DMS 273 treated with DMSO at 0.1 percent for 48 hours (cell line): ENCODE measurements at places on chromosomes 4 and X.

DNA sequence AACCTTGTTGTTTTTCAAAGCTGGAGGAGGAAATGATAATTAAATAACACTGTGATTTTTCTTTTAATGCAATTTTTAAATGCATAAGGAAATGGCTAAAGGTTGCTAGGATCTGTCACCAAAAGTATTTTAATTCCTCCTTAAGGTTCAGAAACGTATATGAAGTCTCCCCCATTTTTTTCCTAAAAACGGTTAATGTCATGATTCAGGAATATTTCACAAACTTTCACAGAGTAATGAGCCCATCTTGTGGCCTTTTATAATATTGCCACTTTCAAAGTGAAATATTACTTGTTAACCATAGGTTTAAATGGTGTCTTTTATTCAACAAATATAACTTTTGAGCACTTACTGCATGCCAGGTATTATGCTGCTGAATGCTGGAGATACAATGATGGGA, 99.5 kb upstream of the USP38 start:
- DNase-seq = no peak

GRCh38 chrX:134868771-134869495, 121.9 kb upstream of the SMIM10 start:
- no peak for DNase-seq

DNA sequence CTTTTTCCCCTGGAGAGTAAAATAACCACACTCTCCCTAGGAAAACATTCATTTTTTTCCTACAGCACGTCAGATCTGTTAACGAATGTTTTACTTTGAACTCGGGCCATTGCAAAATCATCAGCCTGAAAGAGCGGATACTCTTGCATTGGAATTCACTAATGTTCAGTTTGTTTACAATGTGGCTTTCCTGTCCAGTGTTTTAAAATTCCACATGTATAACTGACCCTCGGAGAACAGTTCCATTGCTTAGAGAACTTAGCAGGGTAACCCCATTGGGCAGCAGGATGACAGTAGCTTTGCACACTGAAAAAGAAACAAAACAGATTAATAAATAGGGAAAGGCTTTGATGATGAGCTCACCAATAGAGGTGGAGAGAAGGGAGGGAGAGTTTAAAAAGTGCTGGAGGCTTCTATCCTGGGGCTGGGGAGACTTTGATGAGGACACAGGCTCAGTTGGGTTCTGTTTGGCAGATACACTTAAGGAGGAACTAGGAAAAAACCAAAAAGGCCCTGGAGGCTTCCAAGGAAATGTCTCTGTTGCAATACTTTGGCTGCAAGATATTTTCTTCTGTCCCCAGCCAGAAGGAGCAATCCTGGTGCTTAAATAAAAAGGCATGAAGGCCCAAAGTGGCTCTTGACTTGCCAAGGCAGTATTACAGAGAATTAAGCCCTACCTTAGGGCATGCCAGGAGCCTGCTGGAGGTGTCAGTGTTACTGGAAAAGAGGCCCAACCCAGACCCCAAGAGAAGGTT, 143.1 kb downstream of the ARSF start:
- no peak for DNase-seq

- DNase-seq = no peak
Observed at GRCh38 chrX:37785569-37785968, 5.7 kb downstream of the CYBB start.

GRCh38 chrX:40207626-40208025, 109.9 kb upstream of the BCOR start:
- DNase-seq = no peak

- no peak for DNase-seq
Observed at GRCh38 chrX:8323356-8323755, 141.3 kb upstream of the VCX3B start.

DNA sequence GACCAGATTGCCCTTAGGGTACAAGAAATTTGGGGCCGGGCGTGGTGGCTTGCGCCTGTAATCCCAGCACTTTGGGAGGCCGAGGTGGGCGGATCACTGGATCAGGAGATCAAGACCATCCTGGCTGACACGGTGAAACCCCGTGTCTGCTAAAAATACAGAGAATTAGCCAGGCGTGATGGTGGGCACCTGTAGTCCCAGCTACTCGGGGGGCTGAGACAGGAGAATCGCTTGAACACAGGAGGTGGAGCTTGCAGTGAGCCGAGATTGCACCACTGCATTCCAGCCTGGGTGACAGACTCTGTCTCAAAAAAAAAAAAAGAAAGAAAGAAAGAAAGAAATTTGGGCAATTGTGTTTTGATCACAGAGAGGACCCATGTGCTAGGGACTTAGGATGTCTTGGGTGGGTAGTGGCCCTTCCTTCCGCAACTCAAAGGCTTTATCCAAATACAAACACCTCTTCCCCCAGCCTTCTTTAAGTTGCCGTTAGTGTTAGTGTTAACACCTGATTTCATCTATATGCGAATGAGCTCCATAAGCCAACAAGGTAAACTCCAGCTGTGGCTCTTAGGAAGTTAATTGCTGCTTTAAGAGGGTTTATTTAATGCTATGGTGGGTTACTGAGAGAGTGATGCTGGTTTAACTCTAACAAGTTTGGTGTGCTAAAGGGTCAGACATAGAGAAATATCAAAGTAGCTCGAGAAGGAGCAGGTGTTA, 8.6 kb upstream of the CCDC110 start:
- DNase-seq = no peak

DNA sequence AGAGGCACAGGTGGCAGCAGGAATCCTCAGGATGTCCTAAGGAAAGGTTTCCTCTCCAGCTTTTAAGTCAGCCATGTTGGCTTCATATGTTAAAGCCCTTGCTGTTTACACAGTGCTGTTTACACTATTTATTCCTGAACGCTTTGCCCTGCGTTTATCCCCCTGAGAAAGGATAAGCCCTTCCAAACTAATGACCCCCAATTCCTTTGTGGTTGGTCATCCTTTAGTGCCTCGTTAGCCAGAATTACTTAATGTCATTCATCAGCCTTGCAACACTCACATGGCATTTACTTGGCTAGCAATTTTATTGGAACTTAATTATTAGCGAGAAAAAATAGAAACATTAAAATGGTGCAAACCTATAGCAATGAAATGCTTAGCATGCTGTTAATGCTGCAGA, 23.8 kb downstream of the VCX2 start:
- DNase-seq = no peak

- DNase-seq = no peak
Observed at GRCh38 chr4:95215991-95216605, 332.7 kb downstream of the UNC5C start.

DNA sequence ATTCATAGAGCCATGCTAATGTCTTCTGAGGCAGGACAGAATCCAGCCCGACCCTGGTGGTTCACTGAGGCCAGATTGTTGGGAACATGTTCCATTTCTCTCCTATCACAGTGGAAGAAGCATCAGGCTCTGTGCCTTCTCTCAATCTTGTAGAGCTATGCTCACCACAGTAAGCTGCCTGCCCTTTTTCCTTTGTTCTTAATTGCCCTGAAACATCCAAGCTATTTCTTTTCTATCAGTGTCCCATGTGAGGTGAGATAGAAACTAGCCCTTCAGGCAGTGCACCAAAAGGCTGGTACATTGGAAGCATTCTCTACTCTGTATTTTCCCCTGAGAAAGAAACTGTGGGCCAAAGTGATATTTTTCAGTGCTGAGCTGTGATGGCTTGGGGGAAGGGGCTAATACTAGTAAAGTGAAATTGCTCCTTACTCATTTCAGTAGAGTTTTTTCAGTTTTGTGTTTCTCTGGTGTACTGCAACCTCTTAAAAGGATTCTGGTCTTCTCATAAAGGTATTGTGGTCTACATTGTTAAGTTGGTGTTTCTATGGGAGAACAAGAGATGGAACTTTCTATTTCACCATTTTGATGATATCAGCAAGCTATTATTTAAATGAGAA, 611.2 kb downstream of the RPA4 start:
- no peak for DNase-seq

- no peak for DNase-seq
Observed at GRCh38 chr4:38710053-38710452, 46.1 kb downstream of the KLF3 start.

DNA sequence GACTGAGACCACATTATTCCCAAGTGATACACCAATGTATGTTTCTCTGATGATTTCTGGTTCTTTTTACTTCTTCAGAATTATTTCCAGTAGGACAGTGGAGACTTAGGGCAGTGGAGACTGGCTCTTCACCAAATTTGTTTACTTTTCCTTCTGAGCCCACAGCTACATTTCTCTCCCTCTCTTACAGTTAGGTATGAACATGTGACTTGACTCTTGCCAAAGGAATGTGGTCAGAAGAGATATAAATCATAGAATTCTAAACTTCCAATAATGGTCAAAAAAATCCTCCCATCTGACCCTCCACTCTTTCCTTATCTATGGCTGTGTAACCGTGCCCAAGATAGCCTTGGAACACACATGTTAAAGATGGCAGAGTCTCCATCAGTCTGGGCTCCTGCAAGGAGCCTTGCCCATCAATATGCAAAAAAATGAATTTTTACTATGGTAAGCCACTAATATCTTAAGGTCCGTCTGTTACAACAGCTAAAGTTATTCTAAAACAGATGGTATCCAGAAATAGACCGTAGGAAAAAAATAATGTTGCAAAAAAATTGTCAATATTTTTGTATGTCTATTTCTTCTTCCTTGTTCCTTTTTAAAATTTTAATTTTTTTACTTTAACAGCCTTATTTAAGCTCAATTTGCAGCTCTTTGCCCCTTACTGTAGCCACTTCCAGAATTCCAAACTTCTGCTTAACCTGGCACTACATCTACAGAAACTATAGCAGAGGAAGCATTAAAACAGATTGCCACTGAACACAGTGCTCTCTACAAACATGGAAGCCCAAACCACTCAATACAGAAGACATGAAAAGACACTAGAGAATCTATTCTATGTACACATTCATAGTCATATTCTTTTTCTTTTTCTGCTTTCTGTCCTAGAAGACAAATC, 260.7 kb downstream of the COL25A1 start:
- no peak for DNase-seq

DNA sequence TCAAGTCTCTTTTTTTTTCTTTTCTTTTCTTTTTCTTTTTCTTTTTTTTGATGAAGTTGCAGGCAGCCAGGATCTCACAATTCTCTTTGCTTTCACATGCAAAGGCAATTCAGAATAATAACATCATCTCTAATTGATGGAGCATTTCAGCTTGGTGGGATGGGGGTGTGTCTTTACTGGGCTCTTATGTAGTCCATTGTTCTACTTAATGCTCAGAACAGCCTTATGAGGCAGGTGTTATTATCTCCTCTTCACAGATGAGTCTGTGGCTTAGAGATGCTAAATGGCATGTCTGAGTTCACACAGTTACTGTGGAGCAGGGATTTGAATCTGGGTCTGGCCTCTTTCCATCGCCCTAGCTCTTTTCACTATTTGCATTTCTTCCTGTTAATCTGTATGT, 70.2 kb downstream of the TRPC5 start:
- no peak for DNase-seq

DNA sequence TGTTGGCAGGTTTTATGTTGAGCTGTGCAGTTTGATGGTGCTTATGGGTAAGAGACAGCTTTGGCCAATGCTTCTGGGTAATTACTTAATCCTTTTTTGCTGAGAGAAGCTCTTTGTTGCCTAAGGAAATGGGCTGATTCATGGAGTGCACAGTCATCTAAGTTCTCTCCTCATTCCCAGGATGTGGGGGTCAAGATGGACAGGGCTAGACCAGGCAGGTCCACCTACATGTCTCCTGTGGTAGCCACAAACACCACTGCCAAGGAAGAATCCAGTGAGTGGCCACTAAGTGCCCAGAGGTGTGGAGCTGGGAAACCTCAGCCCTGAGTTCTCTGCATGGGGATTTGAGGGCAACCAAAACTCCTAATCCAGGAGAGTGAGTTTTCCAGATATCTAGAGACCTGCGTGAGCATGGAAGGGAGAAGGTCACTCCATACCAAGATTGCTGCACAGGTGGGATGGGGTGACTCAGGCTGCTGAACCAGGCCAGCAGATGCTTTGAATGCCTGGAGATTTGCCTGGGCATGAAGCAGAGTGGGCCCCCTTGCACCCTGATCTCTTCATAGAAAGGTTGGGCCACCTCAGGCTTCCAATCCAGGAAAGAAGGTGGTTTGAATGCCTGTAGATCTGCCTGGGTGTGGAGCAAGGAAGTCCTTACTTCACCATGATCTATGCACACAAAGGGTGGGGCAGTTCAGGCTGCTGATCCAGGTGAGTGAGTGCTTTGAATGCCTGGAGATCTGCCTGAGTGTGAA, 234.8 kb upstream of the GNPDA2 start:
- no peak for DNase-seq

DNA sequence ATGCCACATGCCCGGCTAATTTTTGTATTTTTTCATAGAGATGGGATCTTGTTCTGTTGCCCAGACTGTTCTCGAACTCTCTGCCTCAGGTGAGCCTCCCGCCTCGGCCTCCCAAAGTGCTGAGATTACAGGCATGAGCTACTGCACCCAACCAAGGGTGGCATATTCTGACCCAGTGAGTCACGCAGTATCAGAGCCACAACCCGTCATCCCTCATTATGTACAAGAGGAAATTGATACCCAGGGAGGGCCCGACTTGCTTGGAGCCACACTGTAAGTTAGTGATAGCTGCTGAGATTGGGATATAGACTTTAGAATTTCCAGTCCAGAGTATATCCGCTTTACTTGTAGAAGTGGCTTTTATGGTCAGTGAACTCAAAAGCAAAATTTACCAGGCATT, 14.6 kb downstream of the CCKAR start:
- DNase-seq = no peak
